Cerebellar nuclear complex (tissue), 1 donor: ENCODE measurements at places on chromosomes 5 and 9.

DNA sequence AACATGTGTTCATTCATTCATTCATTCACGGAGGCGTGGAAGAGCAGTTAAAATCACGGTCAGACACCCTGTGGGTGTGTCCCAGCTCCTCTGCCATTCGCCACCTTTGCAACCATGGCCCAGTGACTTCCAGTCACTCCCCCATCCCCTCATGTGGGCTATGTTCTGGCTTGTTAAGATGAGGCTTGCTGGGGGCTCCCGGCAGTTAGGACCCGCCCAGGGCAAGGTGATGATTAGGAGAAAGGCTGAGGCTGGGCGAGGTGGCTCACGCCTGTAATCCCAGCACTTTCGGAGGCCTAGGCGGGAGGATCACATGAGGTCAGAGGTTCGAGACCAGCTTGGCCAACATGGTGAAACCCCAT lies 24.9 kb upstream of the PTGES start:
- DNase-seq = no peak

GRCh38 chr9:72005451-72005850 lies 55.0 kb downstream of the C9orf57 start:
- no peak for DNase-seq

DNA sequence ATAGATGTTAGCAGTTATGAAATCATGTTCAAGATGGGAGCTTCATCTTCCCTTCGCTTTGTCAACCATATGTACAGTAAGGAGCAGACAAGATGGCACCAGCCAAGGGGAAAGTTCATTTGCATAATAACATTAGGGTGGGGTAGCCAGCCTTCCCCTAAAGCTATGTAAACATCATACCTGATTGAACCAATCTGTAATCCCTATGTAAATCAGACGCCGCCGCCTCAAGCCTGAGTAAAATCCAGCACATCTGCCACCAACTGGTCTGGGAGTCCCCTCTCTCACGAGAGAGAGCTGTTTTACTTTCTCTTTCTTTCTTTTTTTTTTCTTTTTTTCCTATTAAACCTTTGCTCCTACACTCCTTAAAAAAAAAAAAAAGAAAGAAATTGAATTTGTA lies 30.8 kb upstream of the REEP2 start:
- no peak for DNase-seq

- DNase-seq = no peak
Measured at GRCh38 chr9:133986774-133987445, 5.2 kb downstream of the VAV2 start.

DNA sequence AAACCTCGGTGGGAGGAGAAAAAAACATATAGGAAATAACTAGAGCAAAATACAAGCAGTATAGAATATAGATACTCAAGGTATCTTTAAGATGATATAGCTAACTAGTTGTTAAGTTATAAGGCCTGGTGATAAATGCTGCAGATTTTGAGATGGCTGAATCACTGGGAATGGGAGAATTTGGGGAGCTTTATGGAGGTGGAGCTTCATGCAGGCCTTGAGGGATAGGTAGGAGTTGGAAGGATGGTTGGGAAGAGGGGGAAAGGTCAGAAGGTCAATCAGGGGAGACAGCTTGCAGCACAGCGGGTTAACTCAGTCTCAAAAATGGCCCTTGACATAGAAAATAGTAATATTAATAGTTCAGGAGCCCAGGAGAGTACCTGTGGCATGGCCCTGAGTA lies 34.8 kb downstream of the RAI14 start:
- no peak for DNase-seq

- DNase-seq = no peak
Measured at GRCh38 chr9:5622016-5622415, 6.9 kb upstream of the RIC1 start.

DNA sequence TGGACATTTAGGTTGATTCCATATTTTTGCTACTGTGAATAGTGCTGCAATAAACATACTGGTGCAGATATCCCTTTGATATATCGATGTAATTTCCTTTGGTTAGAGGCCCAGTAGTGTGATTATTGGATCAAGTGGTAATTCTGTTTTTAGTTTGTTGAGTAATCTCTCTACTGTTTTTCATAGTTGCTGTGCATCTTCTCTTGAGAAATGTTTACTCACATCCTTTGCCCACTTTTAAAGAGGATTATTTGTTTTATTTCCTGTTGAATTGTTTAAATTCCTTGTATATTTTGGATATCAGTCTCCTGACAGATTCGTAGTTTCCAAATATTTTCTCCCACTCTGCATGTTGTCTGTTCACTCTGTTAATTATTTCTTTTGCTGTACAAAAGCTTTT lies 352.6 kb upstream of the TARS1 start:
- DNase-seq = no peak

GRCh38 chr5:127702434-127702833 lies 757 bp upstream of the CCDC192 start:
- DNase-seq = no peak

- DNase-seq = no peak
Measured at GRCh38 chr5:115477581-115477980, 67.0 kb downstream of the FEM1C start.

GRCh38 chr5:76782444-76782843 lies 36.4 kb upstream of the F2RL1 start:
- DNase-seq = no peak

DNA sequence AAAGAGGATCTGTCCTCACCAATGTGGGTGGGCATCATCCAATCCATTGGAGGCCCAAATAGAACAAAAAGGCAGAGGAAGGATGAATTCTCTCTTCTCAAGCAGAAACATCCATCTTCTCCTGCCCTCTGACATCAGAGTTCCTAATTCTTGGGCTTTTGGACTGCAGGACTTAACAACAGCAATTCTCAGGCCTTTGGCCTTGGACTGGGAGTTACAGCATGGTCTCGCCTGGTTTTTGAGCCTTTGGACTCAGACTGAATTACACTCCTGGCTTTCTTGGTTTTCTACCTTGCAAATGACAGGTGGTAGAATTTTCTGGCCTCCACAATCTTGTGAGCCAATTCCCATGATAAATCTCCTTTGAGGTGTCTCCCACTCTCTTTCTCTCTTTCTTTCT lies 60.5 kb upstream of the CD180 start:
- no peak for DNase-seq

GRCh38 chr5:173534031-173534430 lies 82.4 kb downstream of the BOD1 start:
- no peak for DNase-seq
